ENCODE measurements at places on chromosomes 2 and 18.

DNA sequence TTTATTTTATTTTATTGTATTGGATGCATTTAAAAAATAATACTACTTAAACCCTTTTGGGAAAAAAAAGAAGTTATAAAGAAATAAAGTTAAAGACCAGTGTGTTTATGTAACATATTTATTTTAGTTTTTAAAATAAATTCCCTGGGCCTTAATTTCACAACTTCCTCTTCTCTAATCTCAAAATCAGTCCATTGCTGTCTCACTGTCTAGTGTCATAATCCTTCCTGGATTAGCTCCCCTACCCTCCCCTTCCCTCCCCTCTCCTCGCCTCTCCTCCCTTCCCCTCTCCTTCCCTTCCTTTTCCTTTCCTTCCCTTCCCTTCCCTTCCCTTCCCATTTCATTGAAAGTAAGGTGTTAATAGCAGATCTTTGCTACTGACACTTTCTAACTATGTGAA lies 40.3 kb upstream of the ZEB2 start:
- DNase-seq: no peak

DNA sequence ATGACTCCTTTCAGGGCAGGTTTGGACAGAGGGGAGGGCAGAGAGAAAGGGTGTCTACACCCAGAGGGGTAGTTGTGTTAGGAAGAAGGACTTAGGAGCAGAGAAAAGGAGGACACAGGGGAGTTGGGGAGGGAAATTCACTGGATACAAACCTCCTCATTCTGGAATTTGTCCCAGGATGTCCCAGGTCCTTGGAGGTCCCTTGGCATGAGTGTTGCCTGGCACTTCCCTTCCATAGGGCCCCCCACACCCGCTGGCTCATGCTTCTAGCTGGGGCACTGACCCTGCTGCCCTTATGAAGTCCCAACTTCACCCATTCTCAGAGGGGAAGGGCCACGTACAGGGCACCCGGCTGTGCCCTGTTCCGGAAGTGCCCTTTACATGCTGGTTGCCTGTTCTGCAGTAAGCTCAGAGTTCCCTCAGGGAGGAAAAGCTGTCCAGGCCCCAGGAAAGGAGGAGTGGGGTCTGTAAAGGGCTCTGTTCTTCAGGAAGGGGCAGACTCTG lies 93.6 kb upstream of the SMAD2 start:
- DNase-seq: no peak

- DNase-seq: peak; percentile 49
These were observed 85.4 kb downstream of the STPG4 start for GRCh38 chr2:47069628-47070154.

- no peak for DNase-seq
These were observed 39.8 kb upstream of the PARD3B start for GRCh38 chr2:204505488-204505887.

GRCh38 chr18:77133835-77134496 lies 1.4 kb upstream of the MBP start:
- DNase-seq: no peak

DNA sequence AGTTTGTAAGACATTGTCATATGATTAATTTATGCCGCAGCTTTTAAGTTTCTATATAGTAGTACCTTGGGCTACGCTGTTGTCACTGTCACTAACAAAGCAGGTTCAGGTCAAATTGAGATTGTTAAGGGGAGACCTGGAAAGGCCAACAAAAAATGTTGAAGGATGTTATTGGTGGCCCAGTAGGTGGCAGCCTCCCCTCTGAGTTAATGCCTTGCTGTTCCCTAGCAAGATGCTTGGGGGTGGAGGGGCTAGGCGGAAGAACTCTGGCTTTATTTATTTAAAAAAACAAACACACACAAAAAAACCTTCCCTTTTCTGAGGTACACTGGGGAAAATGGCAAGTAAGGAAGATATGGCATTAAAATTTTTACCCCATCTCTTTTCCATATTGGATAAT lies 128.3 kb upstream of the ATP5MC3 start:
- peak; percentile 50 for DNase-seq

DNA sequence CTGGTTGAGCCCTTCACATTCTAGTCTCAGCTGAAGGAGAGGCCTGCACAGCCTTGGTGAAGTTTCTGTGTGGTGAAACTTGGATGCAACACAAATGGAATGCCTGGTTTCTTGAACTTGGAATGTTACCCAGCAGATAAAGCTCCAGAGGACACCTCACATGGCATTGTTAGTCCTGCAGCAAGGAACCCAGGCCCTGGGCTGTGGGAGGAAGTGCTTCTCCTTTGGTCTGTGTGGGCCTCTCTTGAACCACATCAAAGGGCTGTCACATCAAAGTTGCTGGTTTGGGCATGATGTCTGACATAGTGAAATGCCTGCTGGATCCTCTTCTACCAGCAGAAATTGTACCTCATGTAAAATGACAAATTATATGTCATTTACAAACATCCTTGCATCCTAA lies 198.5 kb downstream of the FHOD3 start:
- DNase-seq: no peak

GRCh38 chr2:136093583-136093982 lies 24.4 kb downstream of the CXCR4 start:
- no peak for DNase-seq

DNA sequence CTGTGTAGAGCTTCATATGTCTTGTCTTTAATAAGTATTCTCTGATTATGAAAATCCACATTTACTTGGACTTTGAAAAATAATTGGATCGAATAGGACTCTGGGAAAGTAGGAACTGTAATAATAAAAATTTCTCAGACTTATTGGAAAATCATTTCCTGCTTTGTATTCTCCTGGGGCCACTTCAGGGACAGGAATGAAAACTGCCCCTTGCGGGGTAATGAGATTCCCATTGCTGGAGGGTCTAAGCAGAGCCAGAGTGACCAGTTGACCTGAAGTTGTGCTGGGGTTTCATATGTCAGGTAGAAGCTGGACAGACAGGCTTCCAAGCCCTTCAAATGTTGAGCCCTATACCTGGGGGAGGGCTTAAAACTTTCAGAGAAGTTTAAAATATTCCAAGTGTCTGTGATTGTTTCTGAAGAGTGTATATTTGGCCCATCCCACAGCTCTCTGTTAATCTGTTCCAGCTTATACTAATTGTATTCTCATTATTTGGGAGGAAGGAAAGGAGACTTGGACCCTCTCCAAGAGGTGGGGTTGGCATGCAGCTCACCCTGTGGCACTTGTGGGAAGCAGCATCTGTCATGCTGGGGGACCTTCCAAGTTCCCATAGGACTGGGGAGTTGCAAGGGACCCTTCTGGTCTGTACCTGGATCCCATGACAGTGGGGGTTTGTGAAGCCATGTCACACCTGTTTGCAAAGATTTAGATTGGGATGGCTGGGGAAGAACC lies 268.7 kb upstream of the ATP5MC3 start:
- no peak for DNase-seq

- no peak for DNase-seq
These were observed 5.4 kb upstream of the RNF181 start for GRCh38 chr2:85589982-85590791.

DNA sequence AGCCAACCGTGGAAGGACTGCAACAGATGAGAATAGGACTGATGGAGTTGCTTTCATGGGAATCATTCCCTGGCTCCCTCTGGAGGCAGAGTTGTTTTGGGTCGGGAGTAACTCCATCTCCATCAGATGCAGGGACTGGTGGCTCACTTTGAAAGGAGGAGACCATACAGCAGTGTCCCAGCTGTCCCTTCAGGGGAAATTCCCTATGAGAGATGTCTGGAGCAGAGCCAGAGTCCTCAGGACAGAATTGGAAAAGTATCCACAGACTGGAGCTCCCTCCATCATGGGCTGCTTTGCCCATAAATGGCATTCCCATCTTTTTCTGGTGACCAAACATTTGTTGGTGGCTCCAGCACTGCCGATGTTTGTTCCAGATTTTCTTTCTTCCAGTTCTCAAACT lies 144.3 kb downstream of the NCK2 start:
- DNase-seq: no peak

- DNase-seq: no peak
These were observed 6.6 kb upstream of the CAB39 start for GRCh38 chr2:230706053-230706521.

DNA sequence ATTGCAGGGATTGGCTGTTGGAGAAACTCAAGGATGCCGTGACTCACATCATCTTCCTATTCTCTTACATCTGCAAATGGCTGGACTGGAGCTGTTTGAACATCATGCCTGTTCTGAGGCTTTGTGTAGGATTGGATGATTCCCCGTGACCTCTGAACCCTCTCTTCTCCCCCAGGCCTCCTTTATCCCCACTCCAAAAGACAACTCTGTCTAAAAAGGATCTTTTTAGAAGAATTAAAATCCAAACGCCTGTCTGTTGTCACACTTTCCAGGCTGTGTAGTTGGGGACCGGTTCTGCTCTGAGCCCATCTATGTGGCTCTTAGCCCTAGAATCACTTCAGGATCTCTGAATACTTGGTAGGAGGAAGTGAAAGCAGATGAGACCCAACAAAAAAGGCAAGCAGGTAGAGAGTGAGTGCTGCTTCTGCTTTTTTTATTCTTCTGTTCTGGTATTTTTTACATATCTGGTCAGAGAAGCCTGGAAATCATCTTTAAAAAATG lies 565 bp downstream of the SP140 start:
- DNase-seq: no peak

DNA sequence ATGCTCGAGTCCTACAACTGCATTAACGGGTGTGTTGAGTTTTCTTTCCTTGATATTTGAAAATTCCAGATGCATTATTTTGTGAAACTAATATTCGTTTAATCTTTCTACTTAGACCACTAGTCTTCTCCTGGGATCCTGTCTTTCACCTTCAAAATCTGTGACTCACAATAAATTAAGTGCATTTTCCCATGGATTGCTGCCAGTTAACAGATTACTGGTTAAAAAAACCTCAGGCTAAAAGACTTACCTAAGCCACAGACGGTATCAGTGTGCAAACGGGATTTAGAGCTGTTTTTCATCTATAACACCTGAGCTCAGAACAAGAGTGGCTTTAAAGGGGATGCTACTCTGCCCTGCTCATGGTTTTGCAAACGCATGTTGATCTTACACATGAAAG lies 10.2 kb downstream of the FECH start:
- DNase-seq: no peak

- no peak for DNase-seq
These were observed 42.5 kb upstream of the TSPYL6 start for GRCh38 chr2:54298514-54298913.

DNA sequence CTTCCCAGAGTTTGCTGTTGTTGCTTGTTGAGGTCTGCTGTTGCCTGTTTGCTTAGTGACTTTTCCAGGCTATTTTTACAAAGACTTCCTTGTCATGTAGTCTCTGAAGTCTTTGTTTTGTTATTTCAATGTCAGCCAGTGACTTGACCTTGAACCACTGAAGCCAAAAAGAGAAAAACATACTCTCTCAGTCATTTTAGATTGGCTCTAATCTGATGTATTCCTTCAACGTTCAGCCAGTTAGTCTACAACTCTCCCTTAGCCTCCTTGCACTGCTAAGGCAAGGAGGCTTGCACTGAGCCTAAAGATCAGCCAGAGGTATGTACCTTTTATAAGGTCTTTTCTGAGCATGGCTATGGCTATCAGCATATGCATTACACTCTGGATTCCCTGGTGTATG lies 27.9 kb downstream of the KIAA1328 start:
- DNase-seq: no peak

- no peak for DNase-seq
These were observed 29.0 kb downstream of the SESTD1 start for GRCh38 chr2:179235463-179236108.

DNA sequence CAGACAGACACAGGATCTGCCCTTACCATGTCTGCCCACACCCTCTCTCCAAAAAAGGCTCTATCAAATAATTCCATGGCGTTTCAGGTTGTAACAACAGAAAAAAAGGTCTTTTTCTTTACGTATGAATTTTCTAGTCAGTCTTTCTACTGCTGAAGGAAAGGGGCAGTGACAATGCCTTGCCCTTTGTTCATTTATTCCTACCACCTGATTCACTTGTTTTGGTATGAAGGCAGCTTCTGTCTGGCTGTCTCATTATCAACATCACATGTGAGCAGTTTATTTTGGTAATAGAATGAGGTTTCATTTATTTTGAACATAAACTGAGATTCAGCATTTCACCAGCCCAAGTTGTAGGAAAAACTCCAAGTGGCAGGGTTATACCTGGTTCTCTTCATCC lies 94.3 kb upstream of the KLF7 start:
- no peak for DNase-seq

- DNase-seq: no peak
These were observed 42.3 kb upstream of the FAM136A start for GRCh38 chr2:70344195-70344594.

- no peak for DNase-seq
These were observed 101.7 kb upstream of the ZNF521 start for GRCh38 chr18:25453556-25454269.

DNA sequence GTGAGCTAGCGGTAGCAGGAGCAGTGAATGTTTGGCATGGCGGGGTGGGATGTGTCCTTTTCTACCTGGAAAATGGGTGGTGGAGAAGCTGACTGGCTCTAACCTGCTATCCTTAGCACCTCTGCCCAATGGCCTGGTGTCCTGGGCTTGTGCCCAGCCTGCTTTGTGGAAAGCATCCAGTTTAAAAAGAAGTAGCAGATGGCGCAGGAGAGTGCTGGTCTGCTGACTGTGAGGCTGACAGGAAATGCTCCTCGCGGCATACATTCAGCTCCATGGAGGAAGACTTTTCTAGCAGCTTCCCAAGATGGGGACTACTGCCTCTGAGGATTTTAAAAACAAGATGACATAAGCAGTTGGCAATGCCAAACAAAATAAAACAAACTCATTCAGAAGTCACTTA lies 56.2 kb upstream of the LYPD6B start:
- DNase-seq: no peak

DNA sequence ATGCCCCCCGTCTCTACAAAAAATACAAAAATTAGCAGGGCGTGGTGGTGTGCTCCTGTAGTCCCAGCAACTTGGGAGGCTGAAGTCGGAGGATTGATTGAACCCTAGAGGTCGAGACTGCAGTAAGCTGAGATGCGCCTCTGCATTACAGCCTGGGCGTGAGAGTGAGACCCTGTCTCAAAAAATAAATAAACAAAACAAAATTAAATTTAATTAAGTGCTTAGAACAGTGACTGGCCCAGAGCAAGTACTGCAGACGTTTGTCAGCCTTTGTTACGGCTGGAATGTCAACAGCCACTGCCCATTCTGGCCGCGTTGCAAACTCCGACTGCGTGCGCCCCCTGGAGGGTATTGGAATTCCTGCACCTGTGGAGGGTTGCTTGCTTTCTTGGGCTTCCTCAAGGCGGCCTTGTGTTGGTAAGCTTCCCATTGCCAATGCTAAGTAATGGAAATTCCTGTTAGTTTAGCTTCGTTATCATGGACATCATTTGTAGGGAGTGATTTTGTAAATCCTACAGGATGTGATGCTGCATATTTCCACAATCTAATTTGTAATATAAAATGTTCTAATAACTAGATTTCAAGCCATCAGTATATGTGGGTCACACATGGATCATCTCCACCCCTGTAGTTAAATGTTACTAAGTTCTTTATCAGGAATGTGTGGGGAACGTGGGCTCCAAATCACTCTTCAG lies 15.9 kb upstream of the ATP6V1B1 start:
- DNase-seq: peak; percentile 59

DNA sequence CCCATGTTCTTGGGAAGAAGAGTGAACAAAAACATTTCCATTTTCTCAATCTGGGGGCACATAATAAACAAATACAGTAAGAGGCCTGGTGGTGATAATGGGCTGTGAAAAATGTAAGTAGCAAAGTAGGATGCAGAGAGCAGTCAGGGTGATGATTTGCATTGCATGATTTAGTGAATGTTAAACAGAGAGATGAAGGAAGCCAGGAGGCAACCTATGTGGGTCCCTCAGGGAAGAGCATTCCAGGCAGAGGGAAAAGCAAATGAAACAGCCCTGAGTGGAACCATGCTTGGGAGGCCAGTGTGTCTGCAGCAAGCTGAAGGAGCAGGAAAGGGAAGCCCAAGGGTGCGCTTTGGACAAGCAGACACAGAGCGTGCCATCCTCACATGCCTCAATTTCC lies 5.4 kb downstream of the VIT start:
- DNase-seq: no peak

GRCh38 chr2:168884975-168885374 lies 5.3 kb downstream of the SPC25 start:
- no peak for DNase-seq
